ENCODE measurements at places on chromosomes 16 and 17. TPM values are rescaled to one million over a fixed set of nuclear protein-coding genes. Genes with fewer than 3 reads are reported as not detected.

GRCh38 chr16:81688182-81688581, 90.9 kb upstream of the PLCG2 start:
- no peak for DNase-seq

DNA sequence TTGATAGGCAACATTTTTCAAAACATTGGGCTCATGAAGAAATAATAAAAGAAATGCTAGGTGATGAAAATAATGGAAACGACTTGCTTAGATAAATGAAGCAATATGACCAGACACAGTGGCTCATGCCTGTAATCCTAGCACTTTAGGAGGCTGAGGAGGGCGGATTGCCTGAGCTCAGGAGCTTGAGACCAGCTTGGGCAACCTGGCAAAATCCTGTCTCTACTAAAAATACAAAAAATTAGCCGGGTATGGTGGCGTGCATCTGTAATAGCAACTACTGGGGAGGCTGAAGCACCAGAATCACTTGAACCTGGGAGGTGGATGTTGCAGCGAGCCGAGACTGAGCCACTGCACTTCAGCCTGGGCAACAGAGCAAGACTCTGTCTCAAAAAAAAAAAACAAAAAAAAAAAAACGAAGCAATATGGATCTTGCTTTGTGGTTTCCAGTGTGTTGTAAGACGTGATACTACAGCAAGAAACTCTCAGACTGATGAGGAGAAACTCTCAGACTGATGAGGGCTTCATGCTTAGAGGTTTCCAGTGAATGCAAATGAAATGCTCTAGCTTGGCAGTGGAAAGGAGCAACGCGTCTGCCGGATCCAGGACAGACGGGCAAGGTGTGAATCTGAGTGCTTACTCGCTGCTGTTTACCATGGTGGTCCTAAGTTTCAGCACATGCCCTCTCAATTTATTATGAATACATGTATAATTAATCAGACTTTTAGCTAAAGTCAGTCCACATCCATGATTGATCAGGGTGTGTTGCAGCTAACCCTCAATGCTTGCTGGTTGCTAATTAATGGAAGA, 11.5 kb upstream of the IGF2BP1 start:
- DNase-seq: peak; percentile 47

DNA sequence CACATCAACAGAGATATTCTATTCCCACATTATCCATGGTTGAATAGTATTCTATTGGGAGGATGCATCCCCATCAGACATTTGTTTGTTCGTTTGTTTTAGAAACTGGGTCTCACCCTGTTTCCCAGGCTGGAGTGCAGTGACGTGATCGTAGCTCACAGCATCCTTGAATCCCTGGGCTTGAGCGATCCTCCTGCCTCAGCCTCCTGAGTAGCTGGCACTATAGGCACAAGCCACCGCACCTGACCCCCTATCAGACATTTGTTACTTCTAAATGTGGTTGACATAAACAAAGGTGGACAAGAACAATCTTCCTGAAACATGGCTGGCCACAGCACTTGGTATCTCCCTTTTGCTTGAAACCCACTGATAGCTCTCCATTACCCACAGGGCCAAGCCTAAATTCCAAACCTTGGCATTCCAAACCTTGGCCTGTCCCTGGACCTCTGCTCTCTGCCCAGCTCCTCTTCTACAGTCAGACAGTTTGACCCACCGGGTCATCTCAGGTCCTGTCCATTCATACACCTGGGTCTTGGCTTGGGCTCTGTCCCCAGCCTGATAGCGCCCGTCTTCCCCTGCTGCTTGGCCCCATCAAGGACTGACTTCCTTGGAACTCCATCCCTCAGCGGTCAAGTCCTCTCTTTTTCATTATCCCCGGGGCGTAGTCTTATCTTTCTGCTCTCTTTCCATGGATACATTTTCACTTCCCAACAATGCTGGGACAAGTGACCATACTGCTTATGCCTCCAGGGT, 1.5 kb upstream of the PRR29 start:
- peak; percentile 76 for DNase-seq

- DNase-seq: no peak
Measured at GRCh38 chr17:77782201-77782600, 176.3 kb upstream of the TNRC6C start.

GRCh38 chr17:17960500-17961030, 11.6 kb downstream of the TOM1L2 start:
- DNase-seq: no peak

DNA sequence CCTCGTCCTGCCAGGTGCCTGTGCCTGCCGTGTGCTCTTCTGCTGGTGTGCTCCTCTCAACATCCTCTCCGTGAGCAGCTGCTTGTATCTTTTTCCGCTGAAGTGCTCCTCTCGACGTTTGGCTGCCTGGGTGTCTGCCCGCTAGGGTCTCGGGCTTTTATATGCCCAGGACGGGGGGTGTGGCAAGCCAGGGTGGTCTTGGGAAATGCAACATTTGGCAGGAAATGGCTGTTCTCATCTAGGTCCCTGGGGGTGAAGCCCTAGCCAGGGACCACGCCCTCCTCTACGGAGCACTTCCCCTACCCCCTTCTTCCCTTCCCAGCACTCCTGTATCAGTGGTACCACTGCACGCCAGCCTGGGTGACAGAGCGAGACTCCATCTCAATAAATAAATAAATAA, 49.4 kb downstream of the IQCK start:
- no peak for DNase-seq

The MPV17L gene
- 14.4 TPM for total RNA-seq

The SEZ6L2 gene
- total RNA-seq: 1.1 TPM

The TMEM106A gene
- 25.4 TPM for total RNA-seq

The TBX4 gene
- total RNA-seq: 0.19 TPM
